ENCODE measurements at places on chromosomes 12 and 14. TPM values are rescaled to one million over a fixed set of nuclear protein-coding genes. Genes with fewer than 3 reads are reported as not detected.
A peak's percentile ranks its signal among the peaks of the same experiment; 100 is the strongest.

DNA sequence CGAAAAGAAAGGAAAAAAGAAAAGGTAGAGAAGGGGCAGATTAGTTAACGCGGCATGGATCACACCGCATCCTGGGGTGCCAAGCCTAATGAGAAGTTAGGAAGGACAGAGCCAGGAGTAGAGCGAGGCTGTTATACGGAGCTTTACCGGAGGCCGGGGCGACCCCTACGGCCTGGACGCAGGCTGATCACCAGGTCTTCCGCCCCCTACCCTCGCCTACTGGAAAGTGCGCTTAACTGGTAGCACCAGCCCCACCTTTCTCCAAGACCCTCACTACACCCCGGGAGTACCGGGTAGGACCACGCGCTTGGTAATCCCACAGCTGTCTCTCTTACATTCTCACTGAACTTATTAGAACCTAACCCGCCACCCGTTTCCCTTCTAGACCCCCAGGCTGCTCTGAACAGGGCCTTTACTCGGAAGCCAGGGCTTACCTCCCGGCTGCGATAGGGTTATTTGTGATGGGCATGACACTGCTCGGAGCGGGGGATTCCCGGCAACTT is 33.8 kb downstream of the WBP11 start:
- DNase-seq: no peak
- peaks cover 9% of the 10 kb centered on the region for H3K36me3 ChIP-seq
- peak overlapping the region; percentile 83 for H3K4me3 ChIP-seq
- no peaks in the 10 kb centered on the region for H3K4me1 ChIP-seq

DNA sequence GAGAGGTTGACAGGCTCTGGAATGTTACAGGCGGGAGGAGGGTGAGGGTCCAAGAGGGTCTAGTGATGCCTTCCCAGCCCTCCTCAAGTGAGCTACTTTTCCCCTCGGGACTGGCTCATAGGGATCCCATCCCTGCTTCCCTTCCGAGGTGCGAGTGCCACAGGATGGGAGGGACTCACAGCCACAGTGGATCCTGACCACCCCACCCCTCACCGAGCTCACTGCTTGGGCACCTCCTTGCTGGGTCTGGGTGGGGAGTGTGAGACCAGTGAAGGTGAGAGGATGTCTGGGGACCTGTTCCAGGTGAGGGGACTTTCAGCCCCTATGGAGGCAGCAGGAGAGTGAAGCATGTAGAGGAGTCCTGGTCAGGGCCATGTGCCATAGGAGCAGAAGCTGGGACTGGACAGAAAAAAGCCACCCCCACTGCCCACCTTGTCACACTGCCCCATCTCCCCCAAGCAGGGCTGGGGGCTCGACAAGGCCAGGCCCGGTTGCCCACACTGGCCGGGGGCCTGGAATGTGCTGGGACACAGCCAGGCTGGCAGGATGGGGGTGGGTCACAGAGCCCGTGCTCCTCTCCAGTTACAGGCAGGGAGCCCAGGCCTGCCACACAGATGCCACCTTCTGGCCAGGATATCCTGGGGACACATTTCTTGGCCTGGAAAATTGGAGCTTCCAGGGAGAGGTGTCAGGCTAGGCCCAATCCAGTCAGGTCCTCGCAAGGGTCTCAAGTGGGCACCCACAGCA is 1.7 kb upstream of the TNS2 start:
- no peaks in the 10 kb centered on the region for H3K27me3 ChIP-seq
- H3K4me1 ChIP-seq: peaks cover 15% of the 10 kb centered on the region

Gene PLEKHA5
- 0.19 TPM for polyA plus RNA-seq

DNA sequence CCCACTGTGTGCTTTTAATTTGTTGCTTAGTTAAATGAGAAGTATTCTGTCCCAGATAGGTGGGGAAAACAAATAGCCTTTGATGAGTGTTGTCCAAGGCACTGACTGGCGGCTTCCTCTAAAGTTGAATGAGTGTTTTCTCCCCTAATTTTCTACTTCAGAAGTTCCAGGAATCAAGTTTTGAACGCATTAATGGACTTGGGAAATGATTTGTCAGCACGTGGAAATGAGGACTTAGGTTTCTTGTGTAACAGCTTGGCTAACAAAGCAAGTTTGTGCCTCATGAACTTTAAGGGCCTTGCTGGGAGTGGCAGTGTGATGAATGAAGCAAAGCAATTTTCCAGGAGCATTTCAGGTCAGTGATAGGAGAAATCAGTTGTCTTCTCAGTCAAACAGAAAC is 56.9 kb downstream of the LIN52 start:
- no peak overlapping the region for H3K27ac ChIP-seq
- no peak overlapping the region for H3K4me3 ChIP-seq
- H3K4me1 ChIP-seq: no peaks in the 10 kb centered on the region
- H3K36me3 ChIP-seq: no peaks in the 10 kb centered on the region
- no peak for DNase-seq

- H3K4me1 ChIP-seq: no peaks in the 10 kb centered on the region
- no peak overlapping the region for H3K4me3 ChIP-seq
- no peaks in the 10 kb centered on the region for H3K36me3 ChIP-seq
- DNase-seq: no peak
- no peaks in the 10 kb centered on the region for H3K27me3 ChIP-seq
These were observed 753.1 kb upstream of the TBX3 start for GRCh38 chr12:115437061-115437567.

- H3K27me3 ChIP-seq: no peaks in the 10 kb centered on the region
- no peak for DNase-seq
- no peak overlapping the region for H3K27ac ChIP-seq
- H3K4me1 ChIP-seq: no peaks in the 10 kb centered on the region
These were observed 1277.6 kb downstream of the AACS start for GRCh38 chr12:126342866-126343265.

DNA sequence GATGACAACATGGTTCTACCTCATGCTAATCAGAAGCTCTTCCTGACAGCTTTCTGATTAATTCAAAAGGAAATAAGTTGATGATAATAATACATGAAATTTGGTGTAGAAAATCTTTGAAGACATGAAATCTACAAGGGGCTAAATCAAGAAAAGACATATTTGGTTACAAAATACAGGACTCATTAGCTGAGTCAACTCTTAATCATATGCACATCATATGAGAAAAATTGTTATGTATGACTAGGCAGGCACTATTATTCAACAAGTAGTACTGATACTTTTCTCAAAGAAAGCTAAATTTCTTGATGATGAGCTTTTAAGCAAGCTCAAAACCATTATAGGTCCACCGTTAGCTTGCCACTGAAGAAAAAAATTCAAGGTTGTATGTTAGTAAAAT is 7.1 kb downstream of the ABCC9 start:
- no peaks in the 10 kb centered on the region for H3K4me1 ChIP-seq
- no peak for DNase-seq
- H3K4me3 ChIP-seq: no peak overlapping the region
- H3K36me3 ChIP-seq: no peaks in the 10 kb centered on the region
- no peak overlapping the region for H3K27ac ChIP-seq

Gene PRICKLE1
- polyA plus RNA-seq: 0.95 TPM

Gene DAO
- polyA plus RNA-seq: not detected

Gene TIMELESS
- polyA plus RNA-seq: 53.5 TPM

DNA sequence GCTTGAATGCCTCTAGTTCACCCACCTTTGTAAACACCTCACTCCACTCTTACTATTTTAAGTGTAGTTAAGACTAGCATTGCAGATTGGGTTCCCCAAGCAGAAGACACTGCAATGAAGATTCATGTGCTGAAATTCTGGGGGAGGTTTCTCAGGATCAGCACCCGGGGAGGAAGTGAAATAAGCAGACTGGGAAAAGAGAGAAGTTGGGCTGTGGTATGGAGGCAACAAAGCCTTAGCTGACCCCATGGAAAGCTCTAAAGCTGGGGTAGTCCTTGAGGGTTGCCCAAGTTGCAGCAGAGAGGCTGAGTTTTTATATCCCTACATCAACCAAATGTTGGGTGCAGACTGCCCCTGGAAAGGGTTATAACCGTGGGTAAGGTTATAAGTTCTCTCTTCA is 23.9 kb upstream of the IGF1 start:
- no peak for DNase-seq
- H3K27me3 ChIP-seq: no peaks in the 10 kb centered on the region
- no peak overlapping the region for H3K4me3 ChIP-seq
- H3K27ac ChIP-seq: 0 out of 2 replicates have a peak overlapping the region, but pooled peaks have one; percentile 32

GRCh38 chr14:94305620-94306019 is 12.6 kb upstream of the SERPINA10 start:
- no peaks in the 10 kb centered on the region for H3K4me1 ChIP-seq
- H3K27me3 ChIP-seq: no peaks in the 10 kb centered on the region
- no peak overlapping the region for H3K27ac ChIP-seq
- H3K36me3 ChIP-seq: no peaks in the 10 kb centered on the region
- no peak for DNase-seq
- H3K4me3 ChIP-seq: no peak overlapping the region

Gene FOS
- polyA plus RNA-seq: 0.36 TPM

Gene RNFT2
- 12.3 TPM for polyA plus RNA-seq

Gene C12orf54
- 4.2 TPM for polyA plus RNA-seq

Gene SYNDIG1L
- not detected for polyA plus RNA-seq

DNA sequence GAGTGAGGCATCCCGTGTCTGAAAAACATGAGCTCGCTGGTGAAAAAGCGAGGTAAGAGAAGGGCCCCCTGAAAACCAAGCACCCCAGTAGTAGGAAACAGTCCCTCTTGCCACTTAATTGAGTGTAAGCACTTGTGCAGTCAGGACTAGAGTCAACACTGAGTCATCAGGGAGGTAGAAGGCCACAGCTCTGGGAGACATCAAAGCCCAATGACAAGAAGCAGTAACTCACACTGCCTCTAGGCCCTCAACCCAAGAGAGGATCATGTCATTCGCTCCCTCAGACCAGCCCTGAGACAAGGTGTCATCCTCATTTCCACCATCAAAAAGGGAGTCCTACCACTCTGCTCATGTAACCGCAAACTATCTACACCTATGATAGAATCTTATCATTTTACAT is 17.8 kb downstream of the POMT2 start:
- H3K27ac ChIP-seq: no peak overlapping the region
- no peaks in the 10 kb centered on the region for H3K27me3 ChIP-seq
- peaks cover 1% of the 10 kb centered on the region for H3K36me3 ChIP-seq

Gene NR4A1
- 1.9 TPM for polyA plus RNA-seq

- no peak overlapping the region for H3K27ac ChIP-seq
- H3K4me1 ChIP-seq: no peaks in the 10 kb centered on the region
- DNase-seq: no peak
- no peak overlapping the region for H3K4me3 ChIP-seq
- H3K27me3 ChIP-seq: no peaks in the 10 kb centered on the region
These were observed 70.4 kb downstream of the ARL6IP4 start for GRCh38 chr12:123050913-123051312.

Gene SERPINA12
- not detected for polyA plus RNA-seq

DNA sequence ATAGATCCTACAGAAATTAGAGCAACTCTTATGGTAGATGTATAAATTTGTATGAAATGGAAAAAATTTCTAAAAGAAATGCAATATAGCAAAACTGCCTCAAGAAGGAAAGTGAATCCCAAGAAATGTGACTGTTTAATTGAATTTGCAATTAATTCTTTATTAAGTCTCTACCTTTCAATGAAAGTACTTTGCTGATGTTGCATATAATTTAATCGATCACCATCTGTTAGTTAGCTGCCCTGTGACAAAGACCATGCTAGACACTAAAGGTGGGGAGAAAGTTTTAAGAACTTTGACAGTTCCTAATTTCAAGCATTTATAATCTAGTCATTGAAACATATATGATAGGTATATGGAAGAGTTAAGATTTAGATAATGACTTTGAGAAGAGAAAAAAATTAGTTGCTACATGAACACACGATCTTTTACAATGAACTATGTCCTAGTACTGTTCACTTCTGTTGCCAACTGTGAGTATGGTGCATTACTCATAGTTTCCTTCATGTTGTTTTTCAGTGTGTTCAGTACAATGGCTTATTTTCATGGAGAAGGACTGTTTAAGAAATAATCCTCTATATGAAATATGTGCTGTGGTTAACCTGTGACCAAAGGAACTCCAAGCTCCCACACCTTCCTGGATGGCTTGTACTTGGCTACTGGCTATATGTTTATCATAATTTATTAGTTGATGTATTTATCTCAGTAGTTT is 128.4 kb downstream of the METTL25 start:
- H3K4me3 ChIP-seq: no peak overlapping the region
- H3K4me1 ChIP-seq: no peaks in the 10 kb centered on the region
- H3K27ac ChIP-seq: no peak overlapping the region
- no peak for DNase-seq
- H3K27me3 ChIP-seq: no peaks in the 10 kb centered on the region
- no peaks in the 10 kb centered on the region for H3K36me3 ChIP-seq

DNA sequence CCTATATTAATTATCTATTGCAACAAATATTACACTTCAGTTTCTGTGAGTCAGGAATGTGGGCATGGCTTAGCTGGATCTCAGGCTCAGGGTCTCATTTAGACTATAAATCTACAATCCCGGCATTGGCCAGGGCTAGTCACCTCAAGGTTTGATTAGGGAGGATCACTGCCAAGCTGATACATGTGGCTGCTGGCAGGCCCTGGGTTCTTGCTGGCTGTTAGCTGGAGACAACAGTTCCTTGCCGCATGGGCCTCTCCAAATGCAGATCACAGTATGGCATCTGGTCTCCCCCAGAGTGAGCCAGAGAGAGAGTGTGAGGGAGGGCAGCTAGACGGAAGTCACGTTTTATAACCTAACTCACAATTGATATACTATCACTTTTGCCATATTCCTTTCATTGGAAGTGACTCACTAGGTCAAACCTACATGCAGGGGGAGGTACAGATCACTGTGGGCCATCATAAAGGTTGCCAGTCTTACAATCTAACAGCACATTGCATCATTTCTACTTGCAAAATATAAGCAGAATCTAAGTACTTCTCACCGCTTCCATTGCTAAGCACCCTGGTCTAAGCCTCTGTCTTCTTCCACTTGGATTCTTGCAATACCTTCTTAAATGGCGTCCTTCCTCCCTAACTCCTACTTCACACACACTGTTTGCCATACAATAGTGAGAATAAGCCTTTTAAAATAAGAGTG is 174.0 kb upstream of the ARHGAP5 start:
- no peaks in the 10 kb centered on the region for H3K4me1 ChIP-seq
- no peak overlapping the region for H3K4me3 ChIP-seq
- no peak for DNase-seq
- no peaks in the 10 kb centered on the region for H3K27me3 ChIP-seq
- no peaks in the 10 kb centered on the region for H3K36me3 ChIP-seq

Gene HOXC12
- polyA plus RNA-seq: not detected

DNA sequence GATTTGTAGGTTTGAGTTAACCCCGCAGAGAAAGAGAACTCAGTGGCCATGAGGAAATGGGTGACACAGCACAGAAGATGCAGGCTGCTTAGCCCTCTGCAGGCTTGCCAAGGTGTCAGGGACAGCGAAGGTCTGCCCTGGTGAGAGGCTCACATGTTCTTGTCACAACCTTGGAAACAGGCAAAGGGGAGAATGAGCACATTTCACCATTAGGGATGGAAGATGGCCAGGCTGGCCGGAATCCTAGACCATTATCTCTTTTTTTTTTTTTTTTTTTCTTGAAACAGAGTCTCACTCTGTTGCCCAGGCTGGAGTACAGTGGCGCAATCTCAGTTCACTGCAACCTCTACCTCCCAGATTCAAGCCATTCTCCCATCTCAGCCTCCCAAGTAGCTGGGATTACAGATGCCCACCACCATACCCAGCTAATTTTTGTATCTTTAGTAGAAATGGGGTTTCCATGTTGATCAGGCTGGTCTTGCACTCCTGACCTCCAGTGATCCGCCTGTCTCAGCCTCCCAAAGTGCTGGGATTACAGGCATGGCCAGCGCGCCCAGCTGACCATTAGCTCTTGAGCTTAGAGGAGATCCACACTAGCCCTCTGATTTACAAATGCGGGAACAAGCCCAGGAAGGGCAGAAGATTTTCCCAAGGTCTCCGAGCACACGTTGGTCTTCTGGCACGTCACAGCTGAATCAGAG is 34.6 kb downstream of the LTBP2 start:
- no peak for DNase-seq
- no peaks in the 10 kb centered on the region for H3K36me3 ChIP-seq
- H3K4me3 ChIP-seq: no peak overlapping the region
- H3K4me1 ChIP-seq: no peaks in the 10 kb centered on the region
- H3K27me3 ChIP-seq: no peaks in the 10 kb centered on the region
